Fibroblast of skin of right biceps (primary cell): ENCODE measurements at places on chromosomes 11 and 22.
A peak's percentile ranks its signal among the peaks of the same experiment; 100 is the strongest.

- no peak for DNase-seq
These were observed 35.1 kb downstream of the TRIM29 start for GRCh38 chr11:120102864-120103122.

GRCh38 chr11:98227278-98227677 lies 793.5 kb upstream of the CNTN5 start:
- no peak for DNase-seq

GRCh38 chr11:102097186-102097585 lies 13.1 kb upstream of the YAP1 start:
- no peak for DNase-seq

GRCh38 chr11:13338427-13339069 lies 61.0 kb downstream of the BMAL1 start:
- peak; percentile 51 for DNase-seq

DNA sequence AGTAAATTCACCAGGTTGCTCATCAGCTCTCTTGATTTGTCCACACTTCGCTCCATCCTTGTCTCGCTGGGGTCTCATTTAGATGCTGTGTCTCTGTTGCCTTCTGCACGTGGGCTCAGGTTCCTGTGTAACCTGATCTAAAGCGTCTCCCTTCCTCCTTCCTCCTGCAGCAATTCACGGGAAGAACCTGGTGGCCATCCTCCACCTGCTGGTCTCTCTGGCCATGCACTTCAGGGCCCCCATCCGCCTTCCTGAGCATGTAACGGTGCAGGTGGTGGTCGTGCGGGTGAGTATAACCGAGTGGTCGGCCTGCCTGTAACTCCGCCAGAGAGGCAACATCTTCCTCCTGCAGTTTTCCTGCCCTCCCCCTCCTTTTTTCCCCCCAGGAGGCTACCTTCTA lies 48.0 kb upstream of the PARVG start:
- no peak for DNase-seq

DNA sequence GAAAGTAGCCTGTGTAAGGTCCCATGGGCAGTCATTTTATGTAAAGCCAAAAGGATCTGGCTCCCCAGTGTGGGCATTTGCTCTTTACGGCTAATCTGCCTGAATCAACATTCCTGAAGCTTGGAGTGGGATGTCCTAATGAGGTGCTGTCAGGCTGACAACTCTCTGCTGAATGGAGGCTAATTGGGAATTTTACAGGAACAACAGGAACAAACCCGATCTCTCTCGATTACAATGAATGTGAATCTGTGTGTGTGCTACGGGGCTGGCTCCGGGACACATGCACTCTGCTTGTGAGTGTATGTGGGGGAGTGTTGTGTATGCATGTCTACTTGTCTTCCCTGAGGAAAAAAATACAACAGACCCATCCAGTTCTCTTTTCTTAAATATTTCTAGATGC lies 415.2 kb downstream of the TENM4 start:
- peak; percentile 42 for DNase-seq

DNA sequence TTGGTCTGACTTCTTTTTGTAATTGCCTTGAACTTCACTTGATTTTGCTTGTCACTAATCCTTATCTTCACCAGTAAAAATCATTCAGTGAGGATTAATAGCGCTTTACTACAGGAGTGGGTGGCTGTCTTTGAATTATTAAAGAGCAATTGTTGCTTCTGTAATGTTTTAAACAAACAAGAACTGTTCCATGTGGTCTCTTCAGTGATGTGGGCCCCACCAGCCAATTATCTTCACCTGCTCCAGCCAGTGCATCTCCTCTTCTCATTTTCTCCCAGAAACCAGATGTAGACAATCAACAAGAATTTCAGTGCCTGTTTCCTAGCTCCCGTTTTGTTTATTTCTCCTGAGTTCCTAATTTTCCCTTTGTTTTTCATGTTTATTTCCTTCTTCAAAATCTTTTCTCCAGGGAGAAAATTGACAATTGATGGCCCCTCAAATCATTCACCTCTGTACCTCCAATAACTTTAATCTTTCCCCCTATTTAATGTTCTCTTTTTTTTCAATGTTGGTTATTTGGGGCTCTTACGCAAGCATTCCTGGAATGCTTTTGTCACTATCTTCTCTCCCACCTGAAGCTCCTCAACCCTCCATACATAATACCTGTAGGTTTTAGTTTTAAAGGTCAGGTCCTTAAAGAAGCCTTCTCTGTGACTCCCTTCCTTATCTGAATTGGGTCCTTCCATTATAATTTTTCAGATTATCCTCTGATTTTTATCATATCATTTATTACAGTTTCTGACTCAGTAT lies 115.1 kb downstream of the ARFGAP2 start:
- no peak for DNase-seq

GRCh38 chr11:8833568-8834315 lies 77.2 kb upstream of the AKIP1 start:
- DNase-seq, result peak; percentile 63

GRCh38 chr11:38131535-38131934 lies 1533.5 kb upstream of the RAG2 start:
- no peak for DNase-seq

GRCh38 chr11:96647621-96648020 lies 257.8 kb downstream of the JRKL start:
- DNase-seq, result no peak

DNA sequence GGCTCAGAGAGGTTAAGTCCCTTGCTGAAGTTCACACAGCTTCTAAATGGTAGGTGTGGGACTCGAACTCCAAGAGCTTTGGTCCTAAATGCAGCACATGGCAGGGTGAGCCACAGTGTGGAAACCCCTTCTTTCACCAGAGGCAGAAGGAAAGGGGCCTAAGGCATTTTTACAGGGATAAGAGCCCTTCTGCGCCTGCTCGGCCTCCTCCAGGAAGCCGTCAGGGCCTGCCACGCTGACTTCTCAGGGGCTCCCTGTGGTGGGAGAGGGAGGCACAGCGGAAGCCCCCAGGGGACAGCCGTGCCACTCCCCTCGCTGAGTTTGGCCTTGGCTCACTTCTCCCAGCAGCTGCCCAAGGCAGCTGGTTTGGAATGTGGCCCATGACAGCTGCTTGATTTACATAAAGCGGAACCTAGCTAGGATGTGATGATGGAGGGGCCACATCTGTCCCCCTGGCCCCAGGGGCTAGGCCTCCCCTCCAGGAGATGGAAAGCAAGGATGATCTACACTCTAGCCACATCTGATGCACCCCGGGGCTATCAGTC lies 35.4 kb downstream of the CD82 start:
- no peak for DNase-seq

- no peak for DNase-seq
These were observed 1.1 kb upstream of the RAC2 start for GRCh38 chr22:37244922-37245722.

DNA sequence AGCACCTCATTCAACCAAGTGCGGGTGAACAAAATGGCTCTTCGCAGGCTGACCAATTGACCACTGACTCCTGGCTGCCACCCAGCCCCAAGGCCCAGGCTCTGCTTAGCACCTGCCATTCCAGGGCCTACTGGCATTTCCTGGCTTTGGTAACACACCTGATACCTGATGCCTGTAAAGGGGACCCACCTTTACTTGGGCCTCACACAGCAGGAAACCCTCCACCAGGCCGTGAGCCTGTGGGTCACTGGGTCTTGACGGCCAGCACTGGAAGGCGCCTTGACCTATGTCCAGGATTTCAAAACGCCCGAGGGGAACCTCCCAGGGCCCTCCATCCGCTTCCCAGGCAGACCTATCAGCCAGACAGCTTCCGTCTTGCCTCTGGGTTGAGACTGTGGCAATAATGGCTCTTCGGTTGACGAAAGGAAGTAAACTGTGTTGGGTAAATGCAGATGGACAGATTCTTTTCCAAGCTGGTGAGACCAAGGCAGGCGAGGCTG lies 16.8 kb upstream of the TMEM184B start:
- DNase-seq, result no peak

DNA sequence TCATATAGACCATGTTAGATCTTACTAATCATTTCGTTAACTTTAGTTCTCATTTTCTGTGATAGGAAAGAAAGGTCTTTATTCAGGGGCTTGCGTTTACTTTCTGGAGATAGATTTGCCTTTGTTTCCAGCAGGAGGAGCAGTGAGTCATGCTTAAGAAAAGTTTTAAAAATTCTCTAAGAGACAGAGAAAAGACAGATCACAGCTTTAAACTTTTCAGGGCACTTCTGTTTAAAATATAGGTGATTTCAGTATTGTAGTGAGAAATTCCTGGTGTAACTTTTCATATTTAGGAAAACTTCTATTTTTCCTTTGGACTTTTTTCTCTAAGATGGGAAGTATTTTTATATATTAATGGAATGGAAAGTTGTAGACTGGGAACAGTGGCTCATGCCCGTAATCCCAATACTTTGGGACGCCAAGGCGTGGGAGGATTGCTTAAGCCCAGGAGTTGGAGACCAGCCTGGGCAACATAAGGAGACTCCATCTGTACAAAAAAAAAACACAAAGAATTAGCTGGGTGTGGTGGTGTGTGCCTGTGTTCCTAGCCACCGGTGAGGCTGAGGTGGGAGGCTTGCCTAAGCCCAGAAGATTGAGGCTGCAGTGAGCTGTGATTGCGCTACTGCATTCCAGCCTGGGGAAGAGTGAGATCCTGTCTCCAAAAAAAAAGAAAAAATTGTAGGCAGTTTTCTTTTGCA lies 60.3 kb downstream of the ATXN10 start:
- DNase-seq, result peak; percentile 28

GRCh38 chr11:28231475-28231874 lies 123.3 kb downstream of the METTL15 start:
- DNase-seq, result peak; percentile 18

DNA sequence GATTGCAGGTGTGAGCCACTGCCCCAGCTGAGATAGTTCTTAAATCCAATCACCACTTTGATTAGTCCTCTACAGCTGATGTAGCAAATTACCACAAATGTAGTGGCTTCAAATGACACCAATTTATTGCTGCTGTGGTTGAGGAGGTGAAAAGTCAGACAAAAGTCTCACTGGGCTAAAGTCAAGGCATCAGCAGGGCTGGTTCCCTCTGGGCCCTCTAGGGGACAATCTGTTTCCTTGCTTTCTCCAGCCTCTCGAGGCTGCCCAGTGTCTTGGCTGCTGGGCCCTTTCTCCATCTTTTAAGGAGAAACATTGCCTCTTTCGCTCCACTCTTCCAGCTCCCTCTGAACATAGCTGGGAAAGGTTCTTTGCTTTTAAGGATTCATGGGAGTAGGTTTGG lies 50.5 kb upstream of the SHANK2 start:
- no peak for DNase-seq

DNA sequence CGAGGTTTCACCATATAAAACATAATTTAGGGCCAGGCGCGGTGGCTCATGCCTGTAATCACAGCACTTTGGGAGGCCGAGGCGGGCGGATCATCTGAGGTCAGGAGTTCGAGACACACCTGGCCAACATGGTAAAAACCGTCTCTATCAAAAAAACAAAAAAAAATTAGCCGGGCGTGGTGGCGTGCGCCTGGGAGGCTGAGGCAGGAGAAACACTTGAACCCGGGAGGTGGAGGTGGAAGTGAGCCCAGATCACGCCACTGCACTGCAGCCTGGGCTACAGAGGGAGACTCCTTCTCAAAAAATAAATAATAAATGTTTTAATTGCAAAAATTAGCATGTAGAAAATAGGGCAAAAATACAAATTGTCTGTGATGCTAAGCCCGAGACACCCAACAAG lies 993 bp upstream of the SFI1 start:
- no peak for DNase-seq

DNA sequence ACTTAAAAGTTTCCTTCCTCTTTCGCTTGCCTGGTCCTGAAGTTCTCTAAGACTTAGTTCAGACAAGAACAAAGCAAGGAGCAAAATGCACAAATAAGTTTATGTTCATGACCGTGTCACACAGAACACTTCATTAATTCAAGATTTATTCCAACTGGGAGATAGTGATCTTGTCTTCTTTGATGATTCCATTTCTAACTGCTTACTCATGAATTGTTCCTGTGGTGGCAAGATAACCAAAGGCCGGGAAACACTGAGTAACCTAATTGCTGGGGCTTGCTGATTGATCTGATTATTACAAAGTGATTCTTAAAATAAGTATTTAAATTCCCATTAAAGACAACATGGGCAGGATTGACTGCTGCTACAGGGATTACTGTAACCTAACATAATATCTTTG lies 1462.9 kb upstream of the RAG2 start:
- DNase-seq, result peak; percentile 5

GRCh38 chr11:122241566-122241965 lies 125.6 kb upstream of the BLID start:
- DNase-seq, result no peak

DNA sequence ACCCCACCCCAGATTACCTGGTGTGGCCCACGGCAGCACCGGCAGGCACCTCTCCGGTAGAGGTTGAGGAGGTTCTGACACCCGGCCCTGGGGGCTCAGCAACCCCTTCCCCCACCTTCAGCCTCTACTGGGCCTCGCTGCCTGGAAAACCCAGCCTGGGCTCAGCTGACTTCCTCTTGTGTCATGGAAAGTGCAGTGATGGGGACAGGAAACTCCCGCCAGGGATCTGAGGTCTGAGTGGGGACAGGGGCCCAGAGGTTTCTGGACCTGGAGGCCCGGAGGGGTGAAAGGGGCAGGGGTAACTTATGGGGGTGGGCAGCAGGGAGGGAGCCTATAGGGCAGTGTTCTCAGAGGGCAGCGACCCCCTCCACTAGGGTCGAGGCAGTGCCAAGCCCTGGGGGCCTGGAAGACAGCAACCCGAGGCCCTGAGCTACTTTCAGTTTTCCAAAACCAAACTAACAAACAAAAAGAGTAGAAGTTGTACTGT lies 10.0 kb upstream of the CD5 start:
- no peak for DNase-seq

DNA sequence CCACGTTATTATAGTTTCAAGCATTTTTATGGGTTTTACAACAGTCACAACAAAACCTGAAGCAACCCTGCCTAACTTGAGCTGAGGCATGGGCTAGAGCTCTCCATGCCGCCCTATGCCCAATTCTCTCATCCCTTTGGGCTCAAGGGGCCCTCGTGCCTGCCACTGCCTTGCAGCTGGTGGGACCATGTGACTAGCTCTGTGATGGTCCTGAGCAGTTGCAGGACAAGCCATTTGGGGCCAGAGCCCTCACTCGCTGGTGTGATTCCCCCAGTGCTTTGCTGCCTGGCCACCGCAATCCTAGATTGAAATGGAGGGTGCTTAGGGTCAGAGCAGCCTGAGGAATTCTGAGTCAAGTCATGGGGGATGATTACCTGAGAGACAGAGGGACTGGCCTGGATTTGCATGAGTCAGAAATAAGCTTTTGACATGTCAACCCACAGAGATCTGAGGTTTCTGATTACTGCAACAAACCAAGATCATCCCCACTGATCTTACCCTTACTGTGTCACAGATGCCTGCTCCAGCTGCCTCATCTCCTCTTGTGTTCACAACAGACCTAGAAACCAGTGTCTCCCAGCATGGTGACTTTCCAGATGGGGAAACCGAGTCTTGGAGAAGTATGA lies 323.7 kb downstream of the BRD1 start:
- no peak for DNase-seq
